ENCODE measurements at places on chromosomes 3 and 15. TPM values are rescaled to one million over a fixed set of nuclear protein-coding genes. Genes with fewer than 3 reads are reported as not detected.

ARHGAP31 gene
- total RNA-seq: 5.7 TPM

DNA sequence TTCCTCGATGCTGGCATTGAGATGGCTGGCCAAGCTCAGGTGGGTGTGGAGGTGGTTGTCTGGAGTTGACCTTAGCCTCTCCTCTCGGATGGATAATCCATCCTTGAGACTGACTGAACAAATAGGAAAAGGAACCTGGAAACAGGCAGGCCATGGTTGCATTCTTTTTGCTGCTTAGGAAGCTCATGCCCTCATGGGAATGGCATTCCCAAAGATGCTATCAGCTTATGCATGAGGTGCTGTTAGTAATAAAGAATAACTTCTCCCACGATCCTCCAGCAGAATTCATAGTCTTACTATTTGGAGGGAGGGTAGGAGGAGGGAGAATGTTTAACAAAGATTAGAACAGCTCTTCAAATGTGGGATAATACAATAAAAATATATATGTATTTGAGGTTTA, 303.0 kb upstream of the TPM1 start:
- no peak for DNase-seq

DNA sequence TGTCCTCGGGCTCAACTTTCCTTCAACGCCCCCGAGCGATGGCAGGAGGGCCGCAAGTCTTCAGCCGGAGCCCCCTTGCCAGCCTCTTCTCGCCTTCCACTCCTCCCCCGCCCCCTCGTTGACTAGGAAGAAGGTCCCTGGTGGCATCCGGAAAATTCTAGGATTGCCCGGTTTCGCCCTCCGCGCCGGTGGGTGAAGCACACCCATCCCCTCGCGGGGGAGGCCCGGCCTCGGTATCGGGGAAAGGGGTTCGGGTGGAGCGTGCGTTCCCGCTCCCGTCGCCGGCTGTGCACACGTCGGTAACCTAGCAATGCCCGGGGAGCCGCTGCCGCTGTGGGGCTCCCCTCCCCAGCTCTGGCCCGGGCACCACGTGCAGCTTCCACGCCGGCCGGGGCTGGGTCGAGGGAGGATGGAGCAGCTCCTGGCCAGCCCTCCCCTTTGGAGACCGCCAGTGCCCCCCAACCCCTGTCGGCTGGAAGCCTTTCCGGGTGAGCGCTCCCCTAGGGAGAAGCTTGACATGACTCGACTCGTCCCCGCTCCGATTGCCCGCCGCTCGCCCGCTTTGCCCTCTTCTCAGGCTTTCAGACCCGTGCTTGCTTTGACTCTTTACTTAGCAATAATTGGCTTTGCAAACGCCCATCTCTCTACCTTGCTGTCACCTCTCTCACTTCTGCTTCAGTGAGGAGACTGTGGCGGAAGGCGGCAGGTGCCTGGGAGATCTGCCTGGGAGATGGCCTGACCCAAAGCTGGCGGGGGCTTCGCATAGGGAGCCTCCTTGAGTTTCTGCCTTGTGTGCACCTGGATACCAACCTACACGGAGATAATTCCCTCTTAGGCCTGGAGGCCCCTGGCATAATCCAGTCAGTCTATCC, 1.3 kb downstream of the CACNA1D start:
- peak; percentile 30 for DNase-seq

MYEF2 gene
- 25.1 TPM for total RNA-seq

DNA sequence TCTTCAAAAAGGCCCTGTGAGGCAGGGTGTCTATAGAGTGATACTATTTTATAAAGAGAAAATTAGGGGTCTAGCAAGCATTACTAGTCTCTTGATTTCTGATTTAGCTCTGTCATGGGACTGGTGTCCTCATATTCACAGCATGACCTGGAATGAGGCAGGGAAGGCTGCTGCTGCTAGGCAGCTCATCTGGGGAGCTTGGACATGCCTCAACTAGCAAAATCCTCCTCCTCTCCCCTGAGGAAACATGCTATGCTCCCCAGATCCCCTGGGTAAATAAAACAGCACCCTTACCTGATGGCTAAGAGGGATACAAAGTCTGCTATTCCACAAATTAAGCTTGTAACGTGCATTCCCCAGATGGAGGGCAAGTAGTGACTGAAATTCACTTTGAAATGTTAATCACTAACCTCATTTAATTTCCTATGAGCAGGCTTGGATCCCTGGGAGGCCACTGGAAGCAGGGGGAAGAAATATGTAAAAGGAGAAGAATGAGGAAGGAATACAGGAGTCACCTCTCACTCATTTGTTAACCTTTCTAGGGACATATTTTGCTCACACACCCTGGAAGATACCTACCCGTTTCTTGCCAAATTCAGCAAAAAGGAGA, 709.4 kb downstream of the SQOR start:
- DNase-seq: no peak

Data from stomach (tissue), 19 donors.